Urinary bladder (tissue), 4 donors: ENCODE measurements at places on chromosomes 16 and 17. TPM values are rescaled to one million over a fixed set of nuclear protein-coding genes. Genes with fewer than 3 reads are reported as not detected.

TEKT3 gene
- total RNA-seq, result 1.1 TPM

SLC9A5 gene
- total RNA-seq, result 0.32 TPM

YPEL2 gene
- total RNA-seq, result 28.4 TPM

KCNJ16 gene
- 0.11 TPM for total RNA-seq
